HFFc6 (cell line): ENCODE measurements at places on chromosomes 1 and 21.

DNA sequence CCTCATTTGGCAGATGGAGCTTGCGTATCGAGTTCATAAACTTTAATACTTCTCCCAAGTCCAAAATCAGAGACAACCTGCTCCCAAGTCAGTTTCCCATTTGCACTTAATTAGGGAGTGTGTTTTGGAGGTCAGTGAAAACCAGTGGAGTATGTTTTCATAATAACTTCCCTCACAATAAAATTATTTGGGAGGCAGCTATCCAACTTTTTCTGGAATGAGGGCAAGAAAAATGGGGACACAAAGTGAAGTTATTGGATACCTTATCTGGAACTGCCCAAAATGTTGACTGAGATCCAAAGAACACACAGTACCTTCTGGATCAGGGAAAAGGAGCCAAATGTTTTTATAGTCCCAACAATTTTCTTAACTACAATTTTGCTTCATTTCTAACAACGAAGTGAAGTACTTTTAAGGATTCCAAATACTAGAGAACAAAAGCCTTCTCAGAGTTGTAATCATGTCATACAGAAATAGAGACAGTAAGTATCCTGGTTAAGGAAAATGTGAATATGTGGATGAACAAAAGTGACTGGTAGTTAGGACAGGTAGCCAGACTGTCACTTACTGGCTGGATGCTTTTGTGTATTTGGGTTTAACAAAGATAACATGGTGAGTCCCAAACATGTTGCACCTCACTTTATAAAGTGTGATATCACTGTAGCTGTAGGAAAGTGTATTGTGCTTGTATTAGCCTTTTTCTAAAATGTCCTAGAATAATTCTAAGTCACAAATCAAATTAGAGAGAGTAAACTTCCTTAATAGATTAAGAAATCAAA, 325.0 kb downstream of the HLX start:
- DNase-seq, result no peak

- DNase-seq, result no peak
Measured at GRCh38 chr1:113616156-113616555, 143.1 kb downstream of the PHTF1 start.

- DNase-seq, result no peak
Measured at GRCh38 chr1:60274422-60275290, 201.1 kb upstream of the C1orf87 start.

- peak; percentile 52 for DNase-seq
Measured at GRCh38 chr1:90114521-90115141, 119.7 kb downstream of the ZNF326 start.

DNA sequence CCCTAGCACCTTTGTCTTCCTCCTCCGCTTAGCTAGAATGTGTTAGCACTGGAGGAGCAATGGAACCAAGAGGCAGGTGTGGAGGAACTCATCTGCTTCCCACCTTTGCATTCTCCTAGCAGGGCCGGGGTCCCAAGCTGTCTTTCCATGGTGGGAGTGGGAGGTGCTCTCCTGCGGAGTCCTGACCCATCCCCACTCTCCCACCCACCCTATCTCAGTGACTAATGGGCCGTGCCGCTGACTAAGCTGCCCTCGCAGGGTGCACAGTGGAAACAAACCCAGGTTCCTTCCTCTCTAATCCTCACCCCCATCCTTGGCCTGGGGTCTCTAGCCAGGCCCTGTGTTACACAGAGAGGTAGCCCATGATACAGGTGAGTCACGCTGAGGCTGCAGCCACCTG, 177.5 kb downstream of the HIVEP3 start:
- DNase-seq, result no peak

DNA sequence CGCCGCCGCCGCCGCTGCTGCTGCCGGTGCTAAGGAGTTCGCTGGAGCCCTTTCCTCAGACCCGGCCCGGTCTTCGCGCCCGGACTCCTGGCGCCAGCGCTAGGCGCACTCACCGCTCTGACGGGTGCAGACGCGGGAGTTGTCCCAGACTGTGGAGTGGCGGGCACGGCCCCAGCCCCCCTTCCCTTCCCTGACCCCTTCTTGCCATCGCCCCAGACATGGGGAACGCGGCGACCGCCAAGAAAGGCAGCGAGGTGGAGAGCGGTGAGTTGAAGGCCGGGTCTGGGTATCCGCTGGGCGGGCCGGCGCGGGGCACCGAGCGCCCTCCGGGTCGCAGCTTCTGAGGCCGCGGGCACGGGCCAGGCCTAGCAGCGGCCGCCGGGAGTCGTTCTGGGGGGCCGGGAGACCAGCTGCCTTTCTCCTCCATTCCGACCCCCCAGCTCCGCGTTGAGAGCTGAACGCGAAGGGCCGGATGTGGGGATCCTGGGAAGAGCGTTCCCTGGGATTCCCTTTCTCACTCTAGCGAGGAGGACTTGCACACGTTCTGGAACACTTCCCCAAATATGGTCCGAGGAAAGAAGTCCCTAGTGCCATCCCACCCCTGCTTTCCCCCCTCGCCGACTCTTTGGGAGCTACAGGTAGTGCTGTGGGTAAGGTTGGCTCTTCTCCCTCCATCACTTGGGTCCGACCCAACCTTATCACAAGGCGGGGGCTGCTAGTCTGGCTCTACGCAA, 65.8 kb upstream of the PRKACB start:
- peak; percentile 6 for DNase-seq

DNA sequence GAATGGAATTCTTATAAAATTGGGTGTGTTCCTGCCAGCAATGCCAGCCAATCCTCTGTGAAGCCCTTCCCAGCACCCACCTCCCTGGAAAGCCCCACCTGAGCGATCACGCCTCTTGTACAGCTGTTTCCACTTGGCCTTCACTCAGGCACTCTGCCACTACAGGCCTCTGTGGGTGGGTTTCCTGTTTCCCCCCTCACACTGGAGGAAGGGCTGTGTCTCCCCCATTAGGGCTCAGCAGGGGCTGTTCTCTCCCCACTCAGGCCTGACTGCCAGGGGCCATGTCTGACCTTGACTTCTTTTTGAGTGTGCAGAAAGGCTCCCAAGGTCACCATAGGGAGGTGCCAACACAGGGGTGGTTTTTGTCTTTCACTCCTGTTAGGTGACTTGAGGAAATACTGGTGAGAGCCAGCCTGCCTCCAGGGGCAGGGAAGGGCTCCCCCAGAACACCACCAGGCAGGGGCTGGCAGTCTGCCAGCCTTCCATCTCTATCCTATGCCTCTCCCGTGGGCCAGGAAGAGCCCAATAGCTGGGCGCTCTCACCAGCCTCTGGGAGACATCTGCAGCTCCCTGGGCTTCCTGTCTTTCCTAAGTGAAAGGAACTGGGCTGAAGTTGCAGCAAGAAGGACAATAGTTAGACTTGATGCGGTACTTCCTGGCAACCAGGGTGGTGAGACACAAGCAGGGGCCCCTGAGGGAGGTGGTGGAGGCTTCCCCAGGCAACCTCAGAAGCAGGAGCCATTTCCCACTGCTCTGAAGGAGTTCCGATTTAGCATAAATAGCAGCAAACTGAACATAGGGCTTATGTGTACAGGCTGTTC, 49.1 kb downstream of the ELK4 start:
- no peak for DNase-seq

DNA sequence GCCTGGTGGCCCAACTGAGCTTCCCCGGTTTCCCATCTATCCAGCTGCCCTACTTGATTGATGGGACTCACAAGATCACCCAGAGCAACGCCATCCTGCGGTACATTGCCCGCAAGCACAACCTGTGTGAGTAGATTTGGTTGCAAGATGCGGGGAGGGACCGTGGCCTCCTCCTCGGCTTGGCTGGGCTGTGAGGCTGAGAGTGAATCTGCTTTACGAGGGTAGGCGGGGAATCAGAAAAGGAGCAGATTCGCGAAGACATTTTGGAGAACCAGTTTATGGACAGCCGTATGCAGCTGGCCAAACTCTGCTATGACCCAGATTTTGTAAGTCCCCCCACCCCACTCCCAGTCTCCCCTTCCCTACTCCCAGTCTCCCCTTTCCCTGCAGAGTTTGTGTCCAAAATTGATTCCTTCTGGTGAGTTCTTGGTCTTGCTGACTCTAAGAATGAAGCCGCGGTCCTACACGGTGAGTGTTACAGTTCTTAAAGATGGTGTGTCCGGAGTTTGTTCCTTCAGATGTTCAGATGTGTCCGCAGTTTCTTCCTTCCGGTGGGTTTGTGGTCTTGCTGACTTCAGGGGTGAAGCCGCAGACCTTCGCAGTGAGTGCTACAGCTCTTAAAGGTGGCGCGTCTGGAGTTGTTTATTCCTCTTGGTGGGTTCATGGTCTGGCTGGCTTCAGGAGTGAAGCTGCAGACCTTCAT, 1.5 kb downstream of the GSTM2 start:
- no peak for DNase-seq

GRCh38 chr1:60923389-60924087, 158.8 kb upstream of the NFIA start:
- DNase-seq, result no peak
